ENCODE measurements at places on chromosomes 16 and 17.

DNA sequence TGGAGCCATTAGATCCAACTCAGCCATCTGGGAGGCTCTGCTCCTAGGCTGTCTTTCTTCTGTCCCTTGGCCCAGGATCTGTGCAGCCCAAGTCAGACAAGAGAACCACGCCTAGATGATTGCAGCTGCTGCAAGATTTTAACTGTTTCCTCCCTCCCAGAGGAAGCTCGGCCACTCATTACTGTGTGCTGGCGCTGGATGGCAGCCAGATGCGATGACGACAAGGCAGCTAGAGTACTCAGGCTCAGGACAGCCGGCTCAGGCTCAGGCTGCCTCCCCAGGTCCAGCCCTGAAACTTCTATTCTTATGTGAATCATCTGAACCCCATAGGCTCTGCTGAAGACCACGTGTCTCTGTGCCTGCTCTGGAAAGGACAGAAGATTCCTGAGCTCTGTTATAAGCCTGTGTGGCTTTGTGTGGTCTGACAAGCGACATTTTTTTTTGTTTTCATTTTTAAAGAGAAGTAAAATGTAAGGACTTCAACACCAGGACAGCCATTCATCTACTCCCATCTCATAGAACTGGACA is 32.1 kb upstream of the FBXW10B start:
- peak; percentile 8 for DNase-seq

- no peak for DNase-seq
Measured at GRCh38 chr17:48149787-48150463, 42.4 kb downstream of the SNX11 start.

DNA sequence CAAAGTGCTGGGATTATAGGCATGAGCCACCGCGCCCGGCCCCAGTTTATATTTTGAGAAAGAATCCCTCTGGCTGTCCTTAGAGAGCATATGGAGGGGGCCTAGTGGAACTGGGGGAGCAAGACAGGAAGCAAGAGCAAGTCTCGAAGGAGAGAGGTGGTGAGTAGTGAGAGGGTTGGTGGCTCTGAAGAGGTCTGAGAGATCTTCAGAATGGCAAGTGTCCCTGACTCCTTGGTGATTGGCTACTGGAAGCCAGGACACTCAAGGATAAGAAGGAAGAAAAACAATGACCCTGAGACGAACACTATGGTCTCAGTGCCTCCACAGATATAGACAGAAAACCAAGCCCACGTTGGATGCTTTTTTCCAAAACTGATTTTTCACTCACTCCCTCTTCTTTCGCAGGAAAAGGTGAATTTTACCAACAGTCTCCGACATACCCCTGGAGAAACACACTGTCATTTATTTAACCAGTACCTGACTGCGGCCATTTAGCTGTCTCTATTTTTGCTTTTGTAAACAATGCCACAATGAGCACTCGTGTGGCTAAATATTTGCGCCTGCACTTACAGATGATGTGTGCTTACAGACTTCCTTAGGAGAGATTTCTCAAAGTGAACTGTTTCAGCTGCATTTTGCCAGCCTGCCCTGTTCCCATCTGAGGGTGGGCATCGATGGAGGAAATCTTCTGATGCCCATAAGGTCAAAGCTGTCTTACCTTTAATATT is 15.9 kb upstream of the DOK4 start:
- no peak for DNase-seq

- no peak for DNase-seq
Measured at GRCh38 chr16:11262915-11263314, 6.2 kb downstream of the TNP2 start.

GRCh38 chr17:187130-187529 is 5.7 kb upstream of the DOC2B start:
- DNase-seq, result no peak

- no peak for DNase-seq
Measured at GRCh38 chr16:68230956-68231355, 5.0 kb downstream of the ESRP2 start.

- no peak for DNase-seq
Measured at GRCh38 chr16:17668386-17668785, 197.6 kb upstream of the XYLT1 start.

GRCh38 chr16:27677263-27677662 is 127.3 kb downstream of the KATNIP start:
- no peak for DNase-seq

DNA sequence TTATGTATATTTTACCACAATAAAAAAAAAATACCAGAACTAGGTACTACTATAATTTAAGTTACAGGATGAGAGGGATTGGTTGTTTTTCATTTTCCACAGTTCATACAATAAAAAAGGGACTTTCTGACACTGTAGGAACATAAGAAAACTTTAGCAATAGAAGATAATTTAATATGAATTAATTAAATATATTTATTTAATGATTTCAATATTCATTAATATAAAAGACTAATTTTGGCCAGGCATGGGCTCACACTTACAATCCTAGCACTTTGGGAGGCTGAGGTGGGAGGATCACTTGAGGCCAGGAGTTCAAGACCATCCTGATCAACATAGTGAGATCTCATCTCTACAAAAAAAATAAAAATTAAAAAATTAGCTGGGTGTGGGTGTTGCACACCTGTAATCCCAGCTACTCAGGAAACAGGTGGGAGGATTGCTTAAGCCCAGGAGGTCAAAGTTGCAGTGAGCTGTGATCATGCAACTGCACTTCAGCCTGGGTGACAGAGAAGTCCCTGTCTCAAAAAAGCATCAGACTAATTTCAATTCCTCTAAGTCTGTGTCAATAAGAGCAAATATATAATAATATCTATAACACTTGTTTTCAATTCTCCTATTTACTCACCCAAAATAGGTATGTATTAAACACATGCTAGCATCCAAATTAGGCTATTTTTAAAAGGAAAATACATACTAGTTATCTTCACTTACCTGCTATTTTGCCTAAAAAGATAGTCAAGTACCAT is 79.6 kb downstream of the BRIP1 start:
- DNase-seq, result no peak

DNA sequence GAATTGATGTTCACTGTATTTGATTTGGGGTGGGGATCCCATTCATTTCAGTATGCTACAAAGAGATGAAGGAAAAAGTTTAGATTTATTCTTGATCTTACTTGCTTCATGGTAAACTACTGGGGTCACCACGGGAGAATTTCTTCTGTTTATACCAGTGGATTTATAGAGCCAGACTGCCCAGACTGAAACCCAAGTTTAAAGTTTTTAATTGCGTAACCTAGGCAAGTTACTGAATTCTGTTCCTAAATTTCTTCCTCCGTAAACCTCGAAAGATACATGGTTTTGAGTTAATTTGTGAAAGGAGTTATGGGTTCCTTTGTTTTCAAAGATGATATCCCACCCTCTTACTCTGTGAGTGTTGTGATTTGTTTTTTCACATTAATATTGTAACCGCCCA is 26.4 kb downstream of the PIGL start:
- no peak for DNase-seq

- DNase-seq, result no peak
Measured at GRCh38 chr16:69345923-69346322, 5.7 kb downstream of the TMED6 start.

- no peak for DNase-seq
Measured at GRCh38 chr17:4232168-4232813, 31.5 kb downstream of the ANKFY1 start.

DNA sequence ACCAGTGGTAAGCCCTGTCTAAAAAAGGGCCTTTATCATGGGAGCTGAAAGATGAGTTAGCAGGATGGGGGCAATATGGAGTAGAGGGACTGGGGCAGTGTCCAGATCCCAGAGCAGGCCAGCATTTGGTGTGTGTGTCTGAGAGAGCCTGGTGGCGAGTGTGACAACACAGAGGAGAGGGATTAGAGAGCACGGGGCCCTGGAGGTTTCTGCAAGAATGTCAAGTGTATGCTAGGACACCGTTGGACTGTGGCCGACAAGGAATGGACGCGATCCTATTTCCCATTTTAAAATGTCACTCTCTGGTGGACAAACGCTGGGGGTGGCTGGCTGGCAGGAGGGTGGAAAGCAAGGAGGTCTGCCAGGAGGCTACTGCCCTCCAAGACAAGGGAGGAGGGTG is 12.4 kb downstream of the TAC4 start:
- no peak for DNase-seq

DNA sequence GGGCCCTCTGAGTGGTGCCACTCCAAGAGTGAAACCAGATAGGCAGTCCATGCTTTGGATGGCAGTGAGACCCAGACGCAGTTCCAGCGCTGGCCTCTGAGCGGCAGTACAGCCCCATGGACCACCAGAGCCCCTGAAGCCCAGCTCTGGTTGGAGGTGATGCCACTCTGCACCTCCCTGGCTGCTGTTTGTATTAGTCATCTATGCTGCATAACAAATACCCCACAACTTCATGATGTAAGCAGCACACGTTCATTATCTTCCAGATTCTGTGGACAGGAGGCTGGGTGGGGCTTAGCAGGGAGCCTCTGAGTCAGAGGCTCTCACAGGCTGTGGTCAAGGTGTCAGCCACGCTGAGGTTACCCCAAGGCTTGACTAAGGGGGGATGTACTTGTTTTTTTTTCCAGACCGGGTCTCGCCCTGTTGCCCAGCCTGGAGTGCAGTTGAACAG is 5.1 kb upstream of the NME4 start:
- peak; percentile 21 for DNase-seq

- DNase-seq, result no peak
Measured at GRCh38 chr17:68642118-68642412, 40.9 kb upstream of the FAM20A start.

DNA sequence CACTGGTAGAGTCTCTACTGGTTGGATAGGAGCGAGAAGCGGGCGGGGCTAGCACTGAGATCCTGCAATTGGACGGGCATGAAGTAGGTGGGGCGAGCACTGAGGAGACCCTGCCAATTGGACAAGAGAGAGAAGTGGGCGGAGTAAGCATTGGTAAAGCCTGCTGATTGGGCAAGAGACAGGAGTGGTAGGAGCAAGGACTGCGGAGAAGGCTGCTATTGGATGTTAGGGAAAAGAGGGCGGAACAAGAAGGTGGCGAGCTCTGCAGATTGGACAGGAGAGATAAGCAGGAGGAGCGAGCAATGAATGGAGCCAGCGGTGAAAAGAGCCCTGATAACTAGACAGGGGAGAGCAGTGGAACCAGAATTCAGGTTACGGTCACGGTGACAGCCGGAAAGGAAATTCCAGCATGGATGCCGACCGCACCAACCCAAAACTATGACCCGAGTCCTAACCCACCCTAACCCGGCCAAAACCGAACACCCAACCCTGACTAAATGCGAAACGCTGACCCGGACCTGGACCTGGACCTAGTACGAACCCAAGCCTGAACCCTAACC is 4.8 kb downstream of the SCGB1C2 start:
- no peak for DNase-seq

DNA sequence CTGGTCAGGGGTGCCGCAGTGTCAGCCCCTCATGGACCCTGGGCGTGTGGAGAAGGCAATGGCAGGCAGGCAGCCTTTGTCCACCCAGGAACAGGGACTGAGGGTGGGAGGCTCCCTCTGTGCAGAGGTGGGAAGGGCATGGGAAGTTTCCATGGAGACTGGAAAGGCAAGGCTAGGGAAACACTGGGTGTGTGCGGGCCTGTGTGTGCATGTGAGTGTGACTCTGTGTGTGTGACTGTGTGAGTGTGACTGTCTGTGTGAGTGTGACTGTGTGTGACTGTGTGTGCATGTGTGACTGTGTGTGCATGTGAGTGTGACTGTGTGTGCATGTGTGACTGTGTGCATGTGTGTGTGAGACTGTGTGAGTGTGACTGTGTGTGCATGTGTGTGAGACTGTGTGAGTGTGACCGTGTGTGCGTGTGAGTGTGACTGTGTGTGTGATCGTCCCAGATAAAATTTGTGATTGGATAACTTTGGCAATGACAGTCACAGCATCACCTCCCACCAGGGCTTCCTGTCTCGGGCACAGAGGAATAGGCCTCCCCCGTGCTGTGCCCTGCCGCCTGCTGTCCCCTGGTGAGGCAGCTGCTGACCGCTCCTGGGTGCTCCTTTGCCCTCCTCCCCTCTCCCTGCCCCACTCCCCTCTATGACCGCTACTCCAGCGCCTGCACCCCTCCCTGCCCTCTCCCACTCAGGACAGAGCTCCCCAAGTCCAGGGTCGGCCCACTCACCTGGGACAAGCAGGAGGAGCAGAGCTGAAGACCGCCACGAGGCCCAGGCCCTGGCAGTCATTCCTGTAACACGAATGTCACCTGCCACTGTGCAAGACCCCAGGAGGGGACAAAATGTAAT is 698 bp downstream of the CD300C start:
- no peak for DNase-seq

- DNase-seq, result no peak
Measured at GRCh38 chr17:41683441-41684007, 5.2 kb upstream of the EIF1 start.

DNA sequence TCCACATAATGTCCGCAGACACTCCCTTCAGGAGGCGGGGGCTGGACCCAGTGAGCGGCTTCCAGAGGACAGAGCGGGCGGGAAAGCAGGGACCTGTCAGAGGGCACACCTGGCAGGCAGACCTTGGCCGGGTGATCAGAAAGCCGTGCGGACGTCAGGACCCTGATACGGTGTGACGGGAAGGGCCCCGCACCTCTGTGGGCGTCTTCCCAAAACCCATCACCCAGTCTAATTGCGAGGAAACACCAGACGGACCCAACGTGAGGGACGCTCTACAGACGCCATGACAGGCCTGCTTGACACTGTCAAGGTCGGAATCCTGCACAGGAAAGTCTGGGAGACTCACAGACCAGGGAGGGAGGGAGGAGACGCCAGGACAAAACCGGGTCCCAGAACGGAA is 8.4 kb downstream of the LMF1 start:
- no peak for DNase-seq

- peak; percentile 55 for DNase-seq
Measured at GRCh38 chr17:81991684-81992305, 14.4 kb downstream of the ASPSCR1 start.

DNA sequence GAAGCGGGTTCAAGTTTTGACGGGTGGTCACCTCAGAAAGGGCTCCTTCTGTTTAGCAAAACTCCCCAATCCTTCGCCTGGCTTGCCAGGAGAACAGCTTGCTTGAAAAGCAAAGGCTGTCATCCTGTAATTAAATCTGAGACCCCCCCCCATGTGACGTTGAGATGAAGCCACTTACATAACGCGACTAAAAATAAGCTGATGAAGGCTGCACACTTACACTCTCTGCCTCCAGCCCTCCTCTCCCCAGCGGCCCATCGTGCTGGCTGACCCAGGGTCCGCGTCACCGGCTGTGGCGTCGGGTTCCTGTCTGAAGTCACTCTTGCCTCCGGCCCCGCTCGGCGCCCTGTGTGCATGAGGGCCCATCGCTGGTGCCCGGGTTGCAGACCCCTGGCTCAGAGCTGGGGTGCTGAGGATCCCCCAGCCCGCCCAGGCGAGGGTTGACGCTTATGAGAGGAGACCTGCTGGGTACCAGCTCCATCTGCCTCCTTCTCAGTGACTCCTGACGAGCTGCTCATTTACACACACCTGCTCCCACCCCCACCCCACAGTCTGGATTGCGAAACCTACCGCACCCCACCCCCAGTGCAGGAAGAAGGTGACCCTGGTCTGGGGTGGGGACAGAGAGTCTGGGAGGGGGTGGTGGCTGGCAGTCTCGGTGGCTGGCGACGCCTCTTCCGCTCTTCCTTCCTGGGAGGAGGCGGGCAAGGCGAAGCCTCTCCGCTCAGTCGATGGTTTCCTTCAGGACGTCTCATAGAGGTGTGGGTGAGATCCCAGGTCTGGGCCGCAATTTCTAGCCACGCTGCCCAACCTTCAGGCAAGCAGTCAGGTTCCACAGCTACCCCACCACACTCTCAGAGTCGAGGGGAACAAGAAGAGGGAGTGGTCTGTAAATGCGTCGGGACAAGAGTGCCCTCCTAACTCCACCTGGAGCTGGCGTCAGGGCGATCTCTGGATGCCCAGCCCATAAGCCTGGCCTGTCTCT is 3.1 kb upstream of the BAIAP2 start:
- DNase-seq, result no peak

- DNase-seq, result no peak
Measured at GRCh38 chr16:77838597-77839255, 50.4 kb downstream of the VAT1L start.

Data from C1 segment of cervical spinal cord (tissue), 14 donors.